ENCODE measurements at places on chromosomes 2 and 18.

GRCh38 chr18:2423761-2424160 is 147.5 kb downstream of the METTL4 start:
- DNase-seq: no peak

GRCh38 chr2:65370387-65371073 is 61.9 kb downstream of the SPRED2 start:
- no peak for DNase-seq

DNA sequence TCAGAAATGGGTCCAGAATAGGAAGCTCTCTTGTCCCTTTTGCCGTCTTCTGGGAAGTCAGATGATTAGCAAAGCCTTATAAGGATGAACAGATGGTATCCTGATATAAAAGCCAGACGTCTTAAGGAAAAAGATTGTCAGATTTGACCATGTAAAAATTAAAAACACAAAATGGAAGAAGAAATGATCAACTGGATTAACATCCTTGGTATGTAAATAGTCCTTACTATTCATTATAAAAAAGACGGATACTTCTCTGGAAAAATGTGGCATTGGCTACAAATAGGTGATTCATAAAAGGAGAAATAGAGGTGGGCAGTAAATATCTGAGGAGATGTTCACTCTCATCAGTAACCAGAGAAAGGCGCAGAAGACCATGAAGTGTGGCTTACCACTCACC is 33.7 kb upstream of the SCLY start:
- DNase-seq: peak; percentile 75

GRCh38 chr2:79981316-79981715 is 323.2 kb downstream of the LRRTM1 start:
- DNase-seq: no peak

GRCh38 chr18:7958081-7958896 is 391.2 kb downstream of the PTPRM start:
- DNase-seq: peak; percentile 52

DNA sequence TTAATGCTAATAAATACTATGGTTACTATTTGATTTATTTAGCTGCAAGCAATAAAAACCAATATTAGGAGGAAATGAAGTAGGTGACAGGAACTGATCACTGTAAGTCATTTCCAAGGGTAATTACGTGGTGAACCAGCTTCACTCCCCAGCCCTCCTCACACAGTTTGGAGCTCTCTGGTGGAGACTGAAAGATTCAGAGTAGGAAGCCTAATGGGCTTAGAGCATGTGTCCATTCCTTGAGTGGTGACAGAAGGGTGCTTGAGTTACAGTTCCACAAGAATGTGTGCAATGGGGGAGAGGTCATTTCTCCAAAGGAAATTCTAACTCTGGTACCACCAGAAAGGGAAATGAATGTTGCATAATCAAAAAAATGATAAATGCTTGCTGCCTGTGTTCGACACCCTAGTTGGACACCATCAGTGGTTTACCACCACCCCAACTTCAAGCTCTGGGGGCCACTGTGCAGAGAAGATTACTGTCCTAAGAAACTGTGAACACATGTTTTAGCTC is 285.1 kb upstream of the MMADHC start:
- no peak for DNase-seq

- DNase-seq: no peak
Measured at GRCh38 chr2:160989778-160990177, 170.4 kb upstream of the TANK start.

DNA sequence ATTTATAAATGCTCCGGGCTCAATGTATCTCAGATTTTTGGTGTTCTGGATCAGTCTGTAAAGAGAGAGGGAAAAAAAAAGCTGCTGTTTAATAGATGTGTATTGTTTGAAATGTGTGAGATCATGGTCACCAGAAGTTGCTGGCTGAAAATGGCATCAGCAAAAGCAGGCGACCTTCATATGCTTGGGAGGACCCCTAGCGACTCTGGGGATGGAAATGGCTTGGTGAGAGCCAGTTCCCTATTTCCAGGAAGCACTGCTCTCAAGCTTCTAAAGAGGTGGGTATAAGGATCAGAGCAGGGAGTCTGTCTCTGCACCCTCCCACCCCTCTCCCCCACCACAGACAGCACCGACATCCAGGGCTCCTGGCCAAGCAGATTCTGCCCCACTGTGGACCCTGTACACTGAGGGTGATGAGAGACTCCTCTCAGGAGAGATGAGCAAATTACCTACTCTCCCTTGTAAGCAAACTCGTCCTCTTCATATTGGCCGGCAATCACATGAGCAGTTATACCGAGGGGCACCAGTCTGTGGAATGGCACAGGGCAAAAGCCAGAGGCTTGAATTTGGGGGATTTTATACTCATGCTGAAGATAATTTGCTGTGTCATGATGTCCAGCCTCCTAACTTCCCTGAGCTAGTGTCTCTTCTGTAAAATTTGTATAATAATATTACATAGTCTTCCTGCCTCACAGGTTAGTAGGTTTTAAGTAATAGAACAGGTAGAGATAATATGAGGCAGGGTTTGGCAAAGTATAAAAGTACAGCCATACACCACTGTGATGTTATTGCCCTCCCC is 29.6 kb downstream of the LHCGR start:
- DNase-seq: no peak

DNA sequence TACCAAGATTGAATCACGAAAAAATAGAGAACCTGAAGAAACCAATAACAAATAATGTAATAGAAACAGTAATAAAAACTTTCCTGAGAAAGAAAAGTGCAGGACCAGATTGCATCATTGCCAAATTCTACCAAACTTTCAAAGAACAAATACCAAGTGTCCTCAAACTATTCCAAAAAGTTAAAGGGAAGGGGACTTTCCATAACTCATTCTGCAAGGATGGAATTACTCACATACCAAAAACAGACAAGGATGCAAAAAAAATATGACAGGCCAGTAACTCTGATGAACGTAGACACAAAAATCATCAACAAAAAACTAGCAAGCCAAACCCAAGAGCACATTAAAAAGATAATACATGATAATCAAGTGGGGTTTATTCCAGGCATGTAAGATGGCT is 172.3 kb upstream of the SLC35G4 start:
- no peak for DNase-seq

- DNase-seq: no peak
Measured at GRCh38 chr2:194328456-194328855, 1328.6 kb upstream of the SLC39A10 start.

DNA sequence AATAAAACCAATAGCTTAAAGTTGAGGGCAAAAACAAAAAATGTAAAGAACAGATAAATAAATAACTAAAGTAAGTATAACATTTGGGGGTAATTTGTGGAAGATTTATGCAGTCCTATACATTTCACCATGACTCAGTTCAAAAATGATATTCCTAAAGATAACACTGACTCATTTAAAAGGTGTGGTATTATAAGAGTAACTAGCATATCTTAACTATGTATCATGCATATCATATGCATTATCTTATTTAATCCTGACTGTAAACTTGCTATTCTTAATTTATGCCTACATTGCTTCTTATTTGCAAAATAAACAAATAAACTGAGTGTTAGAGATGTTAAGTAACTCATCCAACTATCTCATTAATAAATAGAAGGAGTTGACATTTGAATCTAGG is 726.5 kb upstream of the PKDCC start:
- no peak for DNase-seq

DNA sequence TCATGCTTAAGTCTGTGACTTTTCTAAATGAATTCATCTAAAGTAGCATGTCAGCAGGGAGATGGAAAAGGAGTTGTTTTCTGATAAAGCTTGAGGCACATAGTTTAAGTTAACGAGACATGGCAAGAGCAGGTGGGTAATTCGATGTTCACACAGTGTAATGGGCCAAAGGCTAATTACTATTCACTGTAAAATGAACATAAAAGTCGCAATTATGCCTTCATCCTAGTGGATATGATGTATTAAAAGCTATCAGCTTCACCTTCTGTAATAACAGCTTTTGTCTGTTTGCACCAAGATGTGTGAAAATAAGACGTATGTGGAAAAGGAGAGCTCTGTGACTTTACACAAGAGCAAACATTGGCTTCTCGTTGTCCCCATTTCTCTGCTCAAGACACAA is 94.2 kb upstream of the CDH20 start:
- no peak for DNase-seq

DNA sequence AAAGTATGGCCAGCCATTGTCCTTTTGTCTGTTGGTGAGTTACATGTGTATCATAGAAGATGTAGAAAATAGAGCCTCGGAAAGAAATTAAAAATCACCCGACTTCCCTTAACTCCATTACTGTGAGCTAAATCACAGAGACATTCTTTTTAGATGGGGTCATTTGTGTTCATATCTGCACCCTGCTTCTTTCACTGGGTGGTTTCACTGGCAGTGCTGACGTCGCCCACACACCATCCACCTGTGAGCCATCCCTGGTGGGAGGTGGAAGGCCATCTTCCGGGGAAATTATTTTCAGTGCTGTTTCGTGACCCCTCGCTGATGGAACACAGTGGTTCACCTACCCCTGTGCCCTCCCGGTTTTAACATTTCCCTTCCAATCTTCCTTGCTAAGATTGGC is 21.2 kb downstream of the SH3BP4 start:
- peak; percentile 80 for DNase-seq

GRCh38 chr2:66667301-66667700 is 232.4 kb downstream of the MEIS1 start:
- DNase-seq: no peak

DNA sequence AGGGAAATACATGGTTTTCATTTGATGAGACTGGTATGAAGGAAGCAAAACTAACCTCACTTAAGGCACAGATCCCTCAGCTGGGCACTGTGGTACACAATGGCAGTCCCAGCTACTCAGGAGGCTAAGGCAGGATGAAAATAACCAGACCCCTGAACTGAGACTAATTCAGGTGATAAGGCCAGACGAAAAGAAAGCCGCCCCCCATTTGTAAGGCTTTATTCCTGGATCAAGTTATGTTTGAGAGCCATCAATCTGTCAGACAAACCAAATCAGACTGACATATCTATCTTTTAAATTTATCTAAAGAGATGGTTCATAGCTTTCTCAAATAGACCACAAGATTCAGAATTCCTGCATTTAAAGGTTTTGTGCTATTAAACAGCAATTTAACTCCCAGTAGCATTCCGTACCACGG is 4.1 kb downstream of the SRSF7 start:
- no peak for DNase-seq

DNA sequence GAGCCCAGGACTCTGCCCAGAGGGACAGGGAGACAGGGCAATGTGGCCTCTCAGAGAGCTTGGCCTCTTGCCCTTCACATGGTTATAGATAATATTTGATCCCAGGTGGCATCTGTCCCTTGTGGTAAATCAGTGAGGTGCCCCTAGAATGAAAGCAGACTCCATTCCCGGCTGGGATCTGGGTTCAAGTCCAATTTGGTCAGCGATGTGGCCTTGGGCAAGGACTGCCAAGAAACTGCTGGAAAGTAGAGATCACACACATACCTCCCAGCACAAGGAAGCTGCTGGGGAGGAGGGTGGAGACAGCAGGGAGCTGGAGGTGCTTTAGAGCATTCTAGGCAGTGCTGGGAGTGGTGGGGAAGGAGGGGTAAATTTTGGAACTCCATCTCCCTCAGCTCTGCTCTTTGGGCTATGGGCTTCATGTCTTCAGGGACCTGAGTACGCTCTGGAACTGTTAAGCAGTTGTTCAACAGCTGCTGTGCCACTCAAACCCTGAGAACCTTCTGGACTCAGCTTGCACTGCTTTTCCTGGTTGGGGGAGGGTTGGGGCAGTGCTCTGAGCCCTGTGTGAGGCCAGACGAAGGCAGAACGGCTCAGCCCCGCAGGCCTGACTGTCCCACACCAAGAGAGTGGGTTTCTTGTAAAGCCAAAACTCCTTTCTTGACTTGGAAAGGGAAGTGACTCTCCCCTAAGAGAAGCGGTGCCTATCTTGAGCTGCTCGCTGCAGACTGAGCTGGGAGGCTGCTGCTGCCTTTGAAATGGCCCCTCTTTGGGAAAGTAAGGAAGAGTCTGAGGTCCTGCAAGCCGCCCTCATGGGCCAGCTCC is 23.0 kb downstream of the INPP5D start:
- DNase-seq: no peak

GRCh38 chr18:48675912-48676311 is 137.1 kb downstream of the CTIF start:
- no peak for DNase-seq

- peak; percentile 41 for DNase-seq
Measured at GRCh38 chr2:233922471-233922870, 5.3 kb downstream of the TRPM8 start.

DNA sequence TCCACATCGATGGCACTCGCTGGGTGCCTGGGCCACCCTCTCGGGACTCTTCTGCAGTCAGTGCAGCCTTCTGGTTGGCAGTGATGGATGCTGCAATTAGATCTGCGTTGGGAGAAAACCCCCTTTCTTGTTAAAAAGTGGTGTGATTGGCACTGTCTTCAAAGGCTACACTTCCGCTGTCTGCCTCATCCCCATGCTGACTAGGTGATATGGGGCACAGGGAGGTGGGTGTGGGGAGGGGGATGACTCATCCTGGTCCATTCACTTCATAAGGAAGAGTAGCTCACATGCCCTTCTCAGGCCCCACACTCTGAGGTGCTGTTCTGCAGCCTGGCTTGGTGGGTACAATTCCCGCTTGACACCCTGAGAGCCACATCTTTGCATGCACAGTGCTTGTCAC is 77.4 kb downstream of the THNSL2 start:
- no peak for DNase-seq

DNA sequence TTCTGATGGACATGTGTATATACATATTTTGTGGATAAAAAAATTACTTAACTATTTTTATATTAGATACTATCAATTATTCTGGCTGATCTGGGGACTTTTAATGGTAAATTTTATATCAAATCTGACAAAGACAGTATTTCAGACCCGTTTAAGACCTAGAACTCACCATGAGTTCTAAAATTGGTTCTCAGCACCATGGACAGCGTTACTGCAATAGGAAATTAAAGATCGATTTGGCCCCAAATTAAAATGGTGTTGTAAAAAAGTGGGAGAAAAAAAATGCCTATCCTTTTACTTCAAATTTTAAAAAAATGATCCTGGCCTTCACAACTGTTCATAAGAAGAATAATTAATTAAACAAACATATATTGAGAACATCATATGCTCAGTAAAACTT is 919 bp upstream of the SCN2A start:
- DNase-seq: peak; percentile 16

DNA sequence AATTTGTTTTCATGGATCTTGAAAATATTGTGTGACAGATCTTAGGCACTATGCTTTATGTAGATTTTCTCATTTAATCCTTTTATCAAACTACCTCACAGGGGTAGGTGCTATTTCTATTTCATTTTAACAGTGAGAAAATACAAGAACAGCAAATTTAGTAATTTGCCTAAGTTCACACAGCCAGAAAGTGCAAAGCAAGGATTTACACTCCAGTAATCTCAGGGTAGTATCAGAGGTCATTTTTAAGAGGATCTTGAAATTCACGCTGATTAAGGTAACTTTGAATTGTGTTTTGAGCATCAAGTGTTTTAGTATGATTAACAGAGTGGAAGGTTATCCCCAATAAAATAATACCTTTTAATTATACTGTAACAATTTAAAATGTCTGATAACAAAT is 10.1 kb upstream of the KCNJ3 start:
- DNase-seq: no peak

- DNase-seq: peak; percentile 79
Measured at GRCh38 chr18:11320986-11321385, 171.6 kb upstream of the PIEZO2 start.

GRCh38 chr2:239710953-239711861 is 310.4 kb upstream of the HDAC4 start:
- no peak for DNase-seq

Data from IMR-90 (cell line).